ENCODE measurements at places on chromosomes 7 and 10.

GRCh38 chr10:99115703-99116102 is 119.9 kb downstream of the HPSE2 start:
- DNase-seq = no peak

GRCh38 chr7:23532490-23533237 is 883 bp upstream of the TRA2A start:
- no peak for DNase-seq

DNA sequence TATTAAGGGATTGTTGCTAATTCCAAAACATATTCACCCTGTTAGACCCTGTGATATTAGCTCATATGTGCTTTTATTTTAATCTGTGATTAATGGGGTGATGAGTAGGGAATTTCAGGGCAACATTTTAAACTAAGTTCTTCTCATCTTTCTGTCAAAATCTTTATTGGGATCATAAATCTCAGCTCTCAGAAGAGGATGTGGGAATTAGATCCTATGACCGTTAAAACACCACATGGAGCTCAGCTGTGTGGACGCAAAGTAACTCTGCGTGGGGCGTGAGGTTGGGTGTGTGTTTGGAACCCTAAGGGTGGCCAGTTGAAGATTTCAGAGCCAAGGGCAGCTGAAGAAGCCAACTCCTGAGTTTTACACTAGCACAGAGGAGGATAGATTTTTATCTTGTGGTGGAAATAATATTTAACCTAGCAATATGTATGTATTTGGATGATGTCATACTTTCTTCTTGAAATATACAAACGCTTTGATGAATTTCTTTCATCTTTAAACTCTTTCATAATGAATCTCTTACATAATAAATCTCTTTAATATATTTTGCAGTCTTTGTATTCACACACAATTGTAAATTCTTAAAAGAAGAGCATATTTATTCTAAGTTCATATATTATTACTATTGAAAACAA is 64.4 kb downstream of the EPDR1 start:
- DNase-seq = no peak

- no peak for DNase-seq
Measured at GRCh38 chr10:96712662-96713271, 7.5 kb downstream of the PIK3AP1 start.

DNA sequence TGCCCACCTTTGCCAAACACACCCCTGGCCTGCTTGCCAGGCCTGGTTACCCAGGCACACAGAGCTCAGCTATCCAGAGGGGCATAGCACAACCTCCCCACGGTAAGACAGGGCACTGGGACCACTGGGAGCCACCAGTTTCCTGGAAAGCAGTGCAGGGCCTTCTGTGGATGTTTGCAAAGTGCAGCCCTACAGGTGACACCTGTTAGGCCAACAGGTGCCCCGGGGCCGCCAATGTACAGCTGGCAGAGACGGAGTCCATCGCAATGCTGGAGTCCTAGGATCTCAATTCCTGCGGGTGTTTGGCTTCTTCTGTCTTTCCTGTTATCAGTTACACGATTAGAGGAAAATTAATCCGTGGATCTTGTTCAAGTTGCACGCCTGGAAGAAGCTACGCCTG is 94.9 kb downstream of the NPTX2 start:
- no peak for DNase-seq

Data from SJCRH30 (cell line).